Activated naive CD8-positive, alpha-beta T cell treated with anti-CD3 and anti-CD28 coated beads, Interleukin-2, amount 10 ng/mL, durations not matched to agents 7 days and 5 days (primary cell): ENCODE measurements at places on chromosomes 1 and 21. TPM values are rescaled to one million over a fixed set of nuclear protein-coding genes. Genes with fewer than 3 reads are reported as not detected.

DNA sequence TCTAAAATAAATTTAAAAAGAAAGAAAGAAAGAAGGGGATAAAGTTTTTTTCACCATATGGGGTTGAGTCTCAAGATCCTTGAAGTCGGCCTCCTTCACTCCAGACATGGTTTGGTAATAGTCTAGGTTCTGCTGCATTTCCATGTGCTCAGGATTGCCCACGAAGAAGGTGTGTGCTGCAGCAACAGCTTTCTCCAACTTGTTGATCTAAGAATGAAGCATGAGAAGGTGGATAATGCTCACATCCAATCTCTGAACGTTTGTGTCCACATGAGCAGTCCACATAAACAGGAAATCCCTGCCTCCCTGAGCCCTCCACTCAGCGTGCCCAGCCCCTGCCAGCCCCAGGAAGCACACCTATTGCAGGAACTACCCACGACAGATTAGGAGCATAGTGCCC lies 4.6 kb downstream of the P3H1 start:
- H3K27ac ChIP-seq: no peak overlapping the region
- no peak overlapping the region for H3K4me3 ChIP-seq
- peaks cover 6% of the 10 kb centered on the region for H3K36me3 ChIP-seq
- H3K27me3 ChIP-seq: no peaks in the 10 kb centered on the region
- DNase-seq: no peak

- H3K27me3 ChIP-seq: no peaks in the 10 kb centered on the region
- no peak overlapping the region for H3K27ac ChIP-seq
- no peak for DNase-seq
- H3K36me3 ChIP-seq: peaks cover 36% of the 10 kb centered on the region
Observed at GRCh38 chr1:171495444-171495843, 10.1 kb downstream of the PRRC2C start.

DNA sequence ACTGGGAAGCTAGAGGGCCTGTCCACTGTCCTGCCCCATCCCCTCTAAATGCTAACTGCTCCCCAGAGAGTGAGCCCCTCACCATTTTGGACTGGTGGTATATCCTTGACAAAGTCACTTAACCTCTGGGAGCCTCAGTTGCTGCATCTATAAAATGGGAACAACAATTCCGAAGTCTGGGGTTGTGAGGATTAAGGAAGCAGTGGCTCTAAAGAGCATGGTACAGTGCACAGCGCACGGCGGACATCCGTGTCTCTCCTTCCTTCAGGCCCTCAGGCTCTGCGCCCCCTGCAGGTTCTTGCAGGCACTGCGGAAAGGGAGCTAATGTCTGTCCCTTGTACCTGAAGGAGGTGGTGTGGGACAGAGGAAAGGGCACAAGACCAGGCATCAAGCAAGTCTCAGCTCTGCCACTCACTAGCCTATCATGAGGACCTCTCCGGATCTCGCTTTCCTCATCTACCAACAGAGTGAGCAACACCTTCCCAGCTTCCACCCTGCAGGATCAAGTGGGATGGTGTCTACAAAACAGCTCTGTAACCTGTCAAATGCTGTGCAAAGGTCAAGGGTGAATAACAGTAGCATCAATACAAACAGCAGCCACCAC lies 20.1 kb downstream of the ECE1 start:
- H3K27ac ChIP-seq: peak overlapping the region; percentile 48
- H3K4me1 ChIP-seq: peaks cover 12% of the 10 kb centered on the region
- DNase-seq: peak; percentile 82
- H3K27me3 ChIP-seq: no peaks in the 10 kb centered on the region
- H3K4me3 ChIP-seq: no peak overlapping the region

GNG12 gene
- not detected for total RNA-seq

FMO4 gene
- 2.6 TPM for total RNA-seq

CA14 gene
- not detected for total RNA-seq

DNA sequence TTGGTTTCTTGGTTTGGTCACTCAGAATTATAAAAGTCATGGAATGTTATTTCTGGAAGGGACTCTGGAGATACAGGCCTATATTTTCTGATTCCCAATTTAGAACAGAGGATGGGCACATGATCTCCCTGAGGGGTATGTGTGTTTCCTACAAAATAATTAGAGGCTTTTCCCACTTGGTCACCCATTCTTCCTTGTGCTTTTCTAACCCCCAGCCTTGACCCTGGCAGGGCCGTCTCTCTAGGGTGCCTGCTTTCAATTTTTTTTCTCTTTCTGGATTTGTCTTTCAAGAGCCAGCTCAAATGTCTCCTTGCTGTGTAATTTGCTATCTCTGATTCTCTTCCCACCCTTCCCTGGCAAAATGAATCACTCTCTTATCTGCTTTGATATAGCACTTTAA lies 131.9 kb downstream of the HLX start:
- no peak overlapping the region for H3K4me3 ChIP-seq
- H3K36me3 ChIP-seq: no peaks in the 10 kb centered on the region
- H3K27me3 ChIP-seq: no peaks in the 10 kb centered on the region
- no peak overlapping the region for H3K27ac ChIP-seq

HMCN1 gene
- total RNA-seq: 0.55 TPM

NR1I3 gene
- total RNA-seq: not detected

- DNase-seq: peak; percentile 95
- no peaks in the 10 kb centered on the region for H3K36me3 ChIP-seq
- H3K4me3 ChIP-seq: peak within 1 kb of the TSS; percentile 96
- no peaks in the 10 kb centered on the region for H3K27me3 ChIP-seq
Observed at GRCh38 chr1:27603681-27604578, at the start of gene AHDC1. TSS of gene AHDC1 (minus strand) at chr1:27604144. CDS start at chr1:27552115, 52,029 bp downstream.

GRCh38 chr1:24996983-24997893 lies 67.2 kb upstream of the RUNX3 start:
- peak overlapping the region; percentile 73 for H3K4me3 ChIP-seq
- H3K4me1 ChIP-seq: peaks cover 85% of the 10 kb centered on the region
- peak overlapping the region; percentile 98 for H3K27ac ChIP-seq
- peaks cover 11% of the 10 kb centered on the region for H3K36me3 ChIP-seq
- no peaks in the 10 kb centered on the region for H3K27me3 ChIP-seq
- peak; percentile 85 for DNase-seq

DNA sequence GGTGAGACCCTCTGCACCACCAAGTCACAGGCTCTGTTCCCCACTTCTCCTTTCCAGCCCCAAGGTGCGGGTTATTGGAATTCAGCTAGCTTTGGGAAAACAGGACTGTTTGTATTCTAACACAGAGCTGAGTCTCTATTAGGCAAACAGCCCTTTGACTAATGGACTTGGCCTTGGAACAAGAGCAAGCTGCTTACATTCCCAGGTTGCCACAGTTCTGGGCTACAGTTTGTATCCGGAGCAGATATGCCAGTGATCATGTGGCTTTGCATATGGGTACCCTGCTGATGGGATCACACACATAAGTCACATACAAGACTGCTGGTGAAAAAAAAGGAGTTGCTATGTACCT lies 110.5 kb upstream of the COA6 start:
- no peak for DNase-seq
- no peak overlapping the region for H3K27ac ChIP-seq
- H3K4me1 ChIP-seq: peaks cover 28% of the 10 kb centered on the region
- H3K27me3 ChIP-seq: no peaks in the 10 kb centered on the region
- H3K36me3 ChIP-seq: peaks cover 67% of the 10 kb centered on the region
- H3K4me3 ChIP-seq: no peak overlapping the region

DNA sequence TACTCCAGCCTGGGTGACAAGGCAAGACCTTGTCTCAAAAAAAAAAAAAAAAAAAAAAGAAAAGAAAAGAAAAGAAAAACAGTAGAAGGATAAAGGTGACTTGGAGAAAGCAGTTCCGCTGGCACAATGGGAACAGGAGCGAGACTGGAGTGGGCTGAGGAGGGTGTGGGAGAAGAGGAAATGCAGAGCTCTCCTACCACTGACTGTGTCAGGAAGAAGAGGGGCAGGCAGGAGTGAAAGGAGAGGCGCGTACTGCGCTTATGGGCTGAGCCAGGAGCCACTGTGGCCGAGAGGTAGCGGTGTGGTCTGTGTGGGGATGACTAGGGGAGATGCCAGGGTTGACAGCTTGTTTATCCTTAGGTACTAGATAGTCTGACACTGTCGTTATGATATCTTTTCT lies 6.4 kb upstream of the PROK1 start:
- no peak for DNase-seq
- H3K36me3 ChIP-seq: no peaks in the 10 kb centered on the region
- H3K4me1 ChIP-seq: no peaks in the 10 kb centered on the region
- peaks cover 10% of the 10 kb centered on the region for H3K27me3 ChIP-seq
- no peak overlapping the region for H3K27ac ChIP-seq
- H3K4me3 ChIP-seq: no peak overlapping the region

ADCY10 gene
- total RNA-seq: 0.20 TPM

DNA sequence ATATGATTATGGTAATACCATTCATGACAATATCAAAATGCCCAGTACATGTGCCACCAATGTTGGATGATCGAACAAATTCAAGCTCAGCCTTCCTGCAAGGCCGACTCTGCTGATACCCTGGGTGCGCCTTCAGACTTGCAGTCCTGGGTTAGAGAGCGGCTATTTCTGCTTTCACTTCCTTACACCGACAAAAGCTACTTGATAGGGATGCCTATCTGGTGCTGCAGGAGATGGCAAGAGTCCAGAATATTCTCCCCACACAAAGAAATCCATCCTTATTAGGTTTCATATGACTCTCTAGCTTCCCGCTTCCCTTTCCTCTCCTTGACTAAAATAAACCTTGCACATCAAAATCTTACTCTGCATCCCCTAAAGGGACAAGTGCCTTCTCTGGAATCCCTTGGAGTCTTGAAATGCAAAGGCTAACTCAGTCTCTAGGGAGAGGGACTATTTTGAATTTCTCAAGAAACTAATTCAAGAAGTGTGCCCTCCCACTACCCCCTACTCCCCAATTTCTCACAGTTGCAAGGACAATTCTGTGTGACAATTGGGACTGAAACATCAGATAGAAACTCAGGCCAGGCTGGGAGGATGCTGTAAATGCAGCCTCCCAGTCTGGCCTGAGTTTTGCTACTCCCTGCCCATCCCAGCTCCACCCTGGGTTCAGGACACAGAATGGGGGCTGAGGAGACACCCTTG lies 103.1 kb upstream of the USP24 start:
- H3K4me1 ChIP-seq: peaks cover 6% of the 10 kb centered on the region
- no peak overlapping the region for H3K27ac ChIP-seq
- H3K36me3 ChIP-seq: no peaks in the 10 kb centered on the region
- DNase-seq: no peak

GRCh38 chr1:174671826-174672225 lies 224.1 kb downstream of the GPR52 start:
- H3K36me3 ChIP-seq: peaks cover 7% of the 10 kb centered on the region
- no peak overlapping the region for H3K27ac ChIP-seq
- no peak for DNase-seq
- no peaks in the 10 kb centered on the region for H3K27me3 ChIP-seq

DNA sequence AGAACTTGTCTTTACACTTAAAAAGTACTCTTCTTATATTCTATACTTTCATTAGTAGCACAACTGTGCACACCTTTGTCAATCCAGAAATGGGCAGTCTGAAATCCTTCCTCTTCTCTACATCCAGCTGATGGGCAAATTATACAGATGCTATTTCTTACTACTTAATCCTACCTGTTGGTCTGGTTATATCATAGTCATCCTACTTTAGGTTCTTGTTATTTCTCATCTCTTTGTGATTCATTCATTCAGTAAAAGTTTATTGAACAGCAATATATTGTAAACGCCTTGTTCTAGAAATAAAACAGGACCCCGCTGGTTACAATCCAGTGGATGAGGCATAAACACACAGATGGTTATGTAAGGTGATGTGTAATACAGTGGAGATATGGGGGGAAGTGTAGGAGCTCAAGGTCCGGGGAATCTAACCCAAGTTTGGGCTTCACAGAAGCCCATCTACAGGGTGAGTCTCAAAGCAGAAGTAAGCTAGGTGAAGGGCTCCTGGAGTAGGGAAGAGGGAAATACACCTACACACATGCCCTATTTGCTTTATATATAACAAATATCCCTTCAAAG lies 11.8 kb upstream of the FUBP1 start:
- no peaks in the 10 kb centered on the region for H3K27me3 ChIP-seq
- peaks cover 12% of the 10 kb centered on the region for H3K4me1 ChIP-seq
- no peak overlapping the region for H3K27ac ChIP-seq
- DNase-seq: no peak
- peaks cover 20% of the 10 kb centered on the region for H3K36me3 ChIP-seq
- no peak overlapping the region for H3K4me3 ChIP-seq

GPA33 gene
- total RNA-seq: 3.0 TPM

DNA sequence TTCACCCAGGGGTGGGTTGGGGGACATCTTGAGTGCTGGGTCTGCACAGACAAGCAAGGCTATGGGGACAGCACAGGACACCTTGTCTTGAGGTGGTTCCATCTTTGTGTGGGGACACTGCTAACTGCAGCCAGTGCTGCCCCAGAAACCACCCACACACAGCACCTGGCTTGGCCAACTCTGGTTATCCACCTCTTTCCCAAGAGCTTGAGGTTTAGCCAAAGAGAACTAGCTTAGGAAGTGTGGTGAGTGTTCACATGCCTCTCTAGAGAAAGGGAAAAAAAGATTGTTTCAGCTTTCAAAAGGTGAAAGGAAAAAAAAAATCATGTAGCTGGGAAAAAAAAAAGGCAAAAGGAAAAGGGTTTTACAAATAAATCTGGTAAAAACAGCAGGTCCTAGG lies 32.4 kb downstream of the BCAR3 start:
- peaks cover 3% of the 10 kb centered on the region for H3K4me1 ChIP-seq
- no peaks in the 10 kb centered on the region for H3K36me3 ChIP-seq
- H3K27me3 ChIP-seq: peaks cover 17% of the 10 kb centered on the region
- no peak overlapping the region for H3K27ac ChIP-seq
- no peak overlapping the region for H3K4me3 ChIP-seq

LRRC38 gene
- total RNA-seq: not detected

DNA sequence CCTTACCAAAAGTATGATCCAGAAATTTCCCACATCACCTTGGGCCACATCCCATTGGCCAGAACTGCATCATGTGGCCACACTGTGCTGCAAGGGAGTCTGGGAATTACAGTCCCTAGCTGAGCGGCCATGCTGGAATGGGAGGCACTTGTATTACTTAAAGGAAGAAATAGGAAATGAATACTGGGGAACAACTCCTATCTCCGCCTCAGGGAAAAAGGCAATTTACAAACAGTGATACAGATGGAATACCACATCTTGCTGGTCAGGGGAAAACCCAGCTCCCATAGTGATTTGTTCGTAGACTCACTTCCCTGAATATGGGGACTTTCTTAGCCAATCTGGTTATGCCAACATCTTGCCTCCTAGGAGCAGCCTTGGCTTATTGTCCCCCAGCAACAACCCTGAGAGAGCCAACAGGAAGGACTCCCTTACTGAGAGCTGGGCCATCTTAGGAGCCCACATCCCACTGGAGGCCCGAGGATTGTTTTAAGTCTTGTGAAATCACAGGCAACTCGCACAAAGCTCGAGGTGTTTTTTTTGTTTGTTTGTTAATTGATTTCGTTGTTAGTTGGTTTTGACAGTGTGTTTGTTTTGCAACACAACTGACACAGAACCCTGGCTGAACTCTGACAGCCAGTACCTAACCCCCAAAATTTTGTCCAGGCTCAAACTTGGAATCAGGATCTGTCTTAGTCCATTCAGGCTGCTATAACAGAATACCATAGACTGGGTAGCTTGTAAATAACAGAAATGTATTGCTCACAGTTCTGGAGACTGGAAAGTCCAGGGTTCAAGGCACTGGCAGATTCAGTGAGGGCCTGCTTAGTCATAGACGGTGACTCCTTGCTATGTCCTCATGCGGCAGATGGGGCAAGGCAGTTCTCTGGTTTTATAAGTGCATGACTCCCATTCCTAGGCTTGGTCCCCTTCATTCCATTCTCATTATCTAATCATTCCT lies 14.9 kb downstream of the CDA start:
- H3K27ac ChIP-seq: no peak overlapping the region
- H3K4me3 ChIP-seq: no peak overlapping the region
- H3K27me3 ChIP-seq: peaks cover 6% of the 10 kb centered on the region
- no peaks in the 10 kb centered on the region for H3K36me3 ChIP-seq

- no peak for DNase-seq
- H3K4me3 ChIP-seq: no peak overlapping the region
- no peaks in the 10 kb centered on the region for H3K4me1 ChIP-seq
- no peak overlapping the region for H3K27ac ChIP-seq
Observed at GRCh38 chr1:224081604-224082003, 32.3 kb upstream of the FBXO28 start.
